ENCODE measurements at places on chromosomes 6 and 20. TPM values are rescaled to one million over a fixed set of nuclear protein-coding genes. Genes with fewer than 3 reads are reported as not detected.

- DNase-seq: no peak
Measured at GRCh38 chr6:109770779-109771178, 79.7 kb downstream of the FIG4 start.

- peak; percentile 94 for DNase-seq
Measured at GRCh38 chr6:161462148-161462547, 188.3 kb upstream of the AGPAT4 start.

GJA10 gene
- not detected for total RNA-seq

DNA sequence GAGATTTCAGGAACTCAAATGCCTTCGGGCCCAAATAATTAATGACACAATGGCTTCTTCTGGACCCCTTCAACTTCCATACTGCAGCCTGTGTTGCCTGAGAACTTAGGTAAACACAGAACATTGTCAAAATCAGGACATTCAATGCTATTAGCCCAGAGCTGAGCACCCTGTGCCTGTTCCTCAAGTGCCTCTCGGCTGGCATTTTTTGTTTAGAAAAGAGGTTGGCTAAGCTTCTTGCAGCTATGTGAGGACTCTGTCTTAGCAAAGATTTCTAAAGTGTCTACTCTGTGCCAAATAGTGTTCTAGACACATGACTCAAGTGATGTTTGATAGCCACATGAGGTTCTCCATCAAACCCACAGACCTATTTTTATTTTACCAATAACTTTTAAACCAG, 289.3 kb upstream of the ARID1B start:
- DNase-seq: no peak

GRCh38 chr6:50778696-50779095, 40.0 kb upstream of the TFAP2B start:
- DNase-seq: no peak

DNA sequence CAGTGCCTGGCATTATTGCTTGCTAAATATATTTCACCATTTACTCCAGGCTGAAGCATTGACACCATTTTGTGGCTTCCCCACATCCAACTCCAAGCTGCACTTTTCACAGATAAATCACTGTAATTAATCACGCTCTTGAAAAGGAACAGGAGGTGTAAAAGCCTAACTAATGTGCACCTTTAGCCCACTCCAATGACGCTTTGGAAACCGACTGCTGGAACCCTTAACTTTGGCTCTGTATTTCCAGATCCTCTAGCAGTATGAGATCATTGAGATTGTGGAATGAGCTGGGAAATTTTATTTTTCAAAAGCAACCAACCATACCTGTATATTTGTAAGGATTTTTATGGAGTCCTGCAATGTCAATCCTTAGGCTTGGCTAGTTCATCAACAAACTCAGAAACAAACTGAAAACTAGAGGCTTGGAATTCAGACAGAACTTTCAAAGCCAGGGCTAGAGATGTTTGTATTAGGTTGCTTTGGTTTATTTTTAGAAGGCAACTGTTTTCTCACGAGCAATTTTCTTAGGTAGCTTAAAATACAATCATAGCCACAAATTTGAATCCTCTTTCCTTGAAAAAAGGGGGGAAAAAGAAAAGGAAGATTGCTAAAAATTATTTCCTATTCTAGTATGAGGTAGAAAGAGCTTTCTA, 52.8 kb upstream of the UTRN start:
- no peak for DNase-seq

DNA sequence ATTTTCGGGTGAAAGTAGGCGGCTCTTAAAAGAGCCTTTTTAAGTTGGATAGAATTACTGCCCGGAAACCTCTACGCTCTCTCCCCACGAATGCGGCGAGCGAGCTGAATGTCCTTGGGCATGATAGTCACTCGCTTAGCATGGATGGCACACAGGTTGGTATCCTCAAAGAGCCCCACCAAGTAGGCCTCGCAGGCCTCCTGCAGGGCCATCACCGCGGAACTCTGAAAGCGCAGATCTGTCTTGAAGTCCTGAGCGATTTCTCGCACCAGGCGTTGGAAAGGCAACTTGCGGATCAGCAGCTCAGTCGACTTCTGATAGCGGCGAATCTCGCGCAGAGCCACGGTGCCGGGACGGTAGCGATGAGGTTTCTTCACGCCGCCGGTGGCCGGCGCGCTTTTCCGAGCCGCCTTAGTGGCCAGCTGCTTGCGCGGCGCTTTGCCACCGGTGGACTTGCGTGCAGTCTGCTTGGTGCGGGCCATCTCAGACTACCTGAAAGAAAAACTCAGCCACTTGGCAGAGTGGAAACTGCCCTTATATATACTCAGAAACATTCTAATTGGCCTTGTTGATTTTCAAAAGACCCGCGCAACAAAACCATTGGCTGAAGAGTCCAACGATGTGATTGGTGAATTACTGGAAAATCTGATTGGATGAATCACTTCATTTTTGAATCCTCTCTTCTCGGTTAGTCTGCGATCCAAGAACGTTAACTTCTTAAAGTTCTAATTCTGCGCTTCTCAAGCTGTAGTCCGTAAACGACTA, 93.9 kb upstream of the BTN3A2 start:
- peak; percentile 98 for DNase-seq

CTAGE9 gene
- total RNA-seq: not detected

DNA sequence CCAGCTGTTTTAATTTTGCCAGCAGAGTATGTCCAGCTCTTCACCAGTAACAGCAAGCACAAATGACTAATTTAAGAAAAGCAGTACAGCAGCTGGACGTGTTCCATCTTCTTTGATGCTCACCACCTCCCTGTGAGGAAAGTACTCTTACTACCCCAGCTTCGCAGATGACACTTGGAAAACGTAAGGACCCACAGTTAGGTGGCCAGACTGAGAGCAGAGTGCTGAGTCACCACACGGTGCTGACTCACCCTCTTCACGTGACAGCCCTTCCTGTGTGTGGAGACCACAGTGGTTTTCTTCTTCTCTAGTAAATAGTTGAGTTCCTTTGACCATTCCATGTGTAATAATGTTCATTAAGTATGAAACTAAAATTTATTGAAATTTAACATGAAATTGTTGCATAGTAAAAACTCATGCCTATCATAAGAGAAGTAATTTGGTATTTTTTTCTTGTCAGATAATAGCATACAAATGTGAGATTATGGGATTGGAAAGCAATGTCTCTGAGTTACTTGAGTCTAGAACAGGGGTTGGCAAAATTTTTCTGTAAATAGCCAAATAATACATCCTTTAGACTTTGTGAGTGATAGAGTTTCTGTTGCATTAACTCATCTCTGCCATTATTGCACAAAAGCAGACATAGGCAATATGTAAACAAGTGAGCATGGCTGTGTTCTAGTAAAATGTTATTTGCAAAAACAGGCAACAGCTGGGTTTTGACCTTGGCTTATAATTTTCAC, 76.6 kb downstream of the SLX4IP start:
- DNase-seq: peak; percentile 100

MUC21 gene
- not detected for total RNA-seq

RPS10 gene
- total RNA-seq: 3,564 TPM

GRCh38 chr6:159608961-159609651, 83.9 kb downstream of the SOD2 start:
- DNase-seq: peak; percentile 36

DNA sequence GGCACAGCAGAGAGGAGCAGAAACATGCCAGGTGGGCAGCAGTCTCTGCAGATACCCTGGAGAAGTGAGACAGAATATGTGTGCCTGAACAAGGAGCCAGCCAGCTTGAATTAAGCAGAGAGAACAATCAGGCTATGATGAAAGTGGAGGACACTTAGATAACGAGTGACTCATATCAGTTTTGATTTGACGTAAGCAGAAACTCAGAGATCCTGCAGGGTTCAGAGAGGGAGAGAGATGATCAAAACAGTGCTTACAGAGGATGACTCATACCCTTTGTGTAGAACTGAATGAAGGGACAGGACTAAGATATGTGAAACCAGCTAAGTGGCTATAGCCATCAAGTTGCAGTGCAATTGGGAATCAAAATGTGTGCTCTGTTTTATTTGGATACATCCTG, 300.7 kb downstream of the TENT5A start:
- DNase-seq: peak; percentile 98

CRISP2 gene
- total RNA-seq: not detected

DNA sequence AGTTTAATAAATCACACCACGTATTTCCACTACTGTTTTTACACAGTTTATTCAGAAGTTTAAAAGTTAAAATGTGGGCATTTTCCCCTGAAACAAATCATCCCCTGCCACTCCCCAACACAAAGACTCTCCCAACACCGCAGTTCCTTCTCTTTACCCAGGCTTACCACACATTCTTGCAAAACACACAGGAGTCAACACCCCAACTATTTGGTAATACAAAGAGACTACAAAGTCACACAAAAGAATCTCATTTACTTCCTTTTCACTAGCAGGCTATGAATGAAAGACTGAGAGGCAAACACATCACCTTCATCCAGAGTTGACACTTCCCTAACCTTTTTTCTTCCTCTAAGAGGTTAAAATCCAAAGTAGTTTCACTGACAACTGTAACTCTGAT, 51.1 kb downstream of the KCTD20 start:
- no peak for DNase-seq

- peak; percentile 99 for DNase-seq
Measured at GRCh38 chr6:11851387-11851786, 72.8 kb upstream of the ADTRP start.

DNA sequence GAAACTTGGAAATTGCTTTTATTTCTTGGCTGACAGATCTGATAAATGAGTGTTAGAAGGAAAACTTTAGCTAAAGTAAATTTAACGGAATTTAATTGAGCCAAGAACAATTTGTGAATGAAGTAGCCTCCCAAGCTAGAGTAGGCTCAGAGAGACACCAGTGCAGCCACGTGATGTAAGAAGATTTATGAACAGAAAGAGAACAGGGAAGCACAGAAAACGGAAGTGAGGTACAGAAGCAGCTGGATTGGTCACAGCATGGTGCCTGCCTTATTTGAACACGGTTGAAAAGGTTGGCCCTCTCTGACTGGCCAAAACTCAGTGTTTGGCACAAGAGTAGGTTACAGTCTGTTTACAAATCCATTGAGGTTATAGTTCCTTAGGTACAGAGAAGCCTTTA, 29.5 kb upstream of the IFNGR1 start:
- no peak for DNase-seq

DNA sequence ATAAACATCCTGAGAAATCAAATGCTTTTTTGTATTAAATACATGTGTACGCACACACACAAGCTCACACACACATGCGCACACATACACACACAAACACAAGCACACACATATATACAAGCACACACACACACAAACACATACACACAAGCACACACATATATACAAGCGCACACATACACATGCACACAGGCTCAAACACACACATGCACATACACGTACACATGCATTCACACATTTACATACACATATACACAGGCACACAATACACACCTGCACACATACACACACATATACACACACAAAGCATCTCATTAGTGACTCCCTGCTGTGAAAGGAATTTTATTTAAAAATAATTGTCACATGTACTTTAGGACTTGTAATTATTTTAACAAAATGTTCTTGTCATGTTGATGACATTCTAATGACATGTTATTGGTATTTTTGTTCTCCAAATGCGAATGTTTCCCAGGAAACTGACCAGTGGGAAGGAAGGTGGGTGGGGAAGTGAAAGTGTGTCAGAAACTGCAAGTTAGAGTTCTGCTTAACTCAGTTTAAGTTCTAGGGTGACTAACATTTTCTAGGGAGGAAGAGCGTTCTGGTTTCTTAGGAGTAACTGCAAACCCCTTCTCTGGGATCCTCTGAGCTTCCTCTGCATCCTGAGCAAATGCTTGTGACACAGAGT, 113.9 kb upstream of the ZNF217 start:
- peak; percentile 80 for DNase-seq

DEFB132 gene
- 0.05 TPM for total RNA-seq

DNA sequence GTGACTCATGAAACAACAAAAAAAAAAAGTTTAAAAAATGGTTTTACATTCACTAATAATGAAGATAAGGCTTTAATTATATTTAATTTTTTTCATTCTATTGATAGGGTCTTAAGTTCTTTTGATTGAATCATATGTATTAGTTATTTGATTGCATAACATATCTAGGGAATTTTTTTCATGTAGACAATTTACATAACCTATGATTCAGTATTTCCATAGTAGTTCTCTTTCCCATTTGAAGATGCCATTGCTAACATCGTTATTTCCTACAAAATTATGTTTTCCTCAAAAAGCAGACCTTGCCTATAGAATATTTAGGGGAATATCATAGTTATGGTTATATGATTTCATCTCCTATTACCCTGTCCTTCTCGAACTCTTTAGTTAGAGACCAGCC, 463.4 kb downstream of the TFAP2B start:
- no peak for DNase-seq
